Adipose tissue (tissue), 3 donors: ENCODE measurements at places on chromosomes 1 and 21. TPM values are rescaled to one million over a fixed set of nuclear protein-coding genes. Genes with fewer than 3 reads are reported as not detected.

GPX7 gene
- 8.2 TPM for polyA plus RNA-seq

FCRL1 gene
- 0.58 TPM for polyA plus RNA-seq

PRUNE1 gene
- polyA plus RNA-seq: 9.9 TPM

KCNC4 gene
- polyA plus RNA-seq: 4.3 TPM

OPTC gene
- polyA plus RNA-seq: not detected

CRNN gene
- not detected for polyA plus RNA-seq

LEFTY1 gene
- 60.5 TPM for polyA plus RNA-seq

OR2L3 gene
- polyA plus RNA-seq: not detected

COL16A1 gene
- 4.3 TPM for polyA plus RNA-seq

GJA5 gene
- 16.1 TPM for polyA plus RNA-seq

LRRIQ3 gene
- polyA plus RNA-seq: 0.56 TPM

OR2T29 gene
- not detected for polyA plus RNA-seq

SELL gene
- polyA plus RNA-seq: 3.8 TPM
